ENCODE measurements at places on chromosomes 16 and 17.

GRCh38 chr17:5897275-5897911 lies 172.8 kb upstream of the WSCD1 start:
- no peak for DNase-seq

GRCh38 chr17:77392376-77393273 lies 251.9 kb downstream of the SEC14L1 start:
- no peak for DNase-seq

DNA sequence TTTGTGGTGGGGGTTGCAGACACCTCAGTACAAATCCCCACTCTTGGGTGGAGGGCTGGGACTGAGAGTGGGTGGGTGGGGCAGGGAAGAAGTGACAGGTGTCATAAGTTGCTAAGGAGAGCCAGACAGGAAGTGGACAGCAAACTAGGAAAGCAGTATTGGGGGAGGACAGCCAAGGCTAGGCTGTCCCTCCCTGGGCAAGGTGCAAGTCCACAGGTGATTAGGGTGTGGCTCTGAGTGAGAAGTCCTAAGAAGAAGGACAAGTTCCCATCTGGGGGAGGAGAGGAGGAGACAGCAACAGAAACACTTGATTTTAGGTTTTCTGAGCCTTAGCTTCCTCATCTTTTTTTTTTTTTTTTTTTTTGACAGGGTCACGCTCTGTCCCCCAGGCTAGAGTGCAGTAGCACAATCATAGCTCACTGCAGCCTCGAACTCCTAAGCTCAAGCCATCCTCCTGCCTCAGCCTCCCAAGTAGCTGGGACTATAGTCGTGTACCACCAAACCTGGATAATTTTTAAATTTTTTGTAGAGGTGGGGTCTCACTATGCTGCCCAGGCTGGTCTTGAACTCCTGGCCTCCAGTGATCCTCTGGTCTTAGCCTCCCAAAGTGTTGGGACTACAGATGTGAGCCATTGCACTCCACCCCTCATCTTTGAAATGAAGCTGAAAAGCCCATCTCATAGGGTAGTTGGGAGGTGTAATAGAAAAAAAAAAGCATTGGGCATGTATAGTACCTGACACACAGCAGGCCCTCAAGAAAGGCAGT lies 2.5 kb downstream of the MAPK3 start:
- DNase-seq: no peak

DNA sequence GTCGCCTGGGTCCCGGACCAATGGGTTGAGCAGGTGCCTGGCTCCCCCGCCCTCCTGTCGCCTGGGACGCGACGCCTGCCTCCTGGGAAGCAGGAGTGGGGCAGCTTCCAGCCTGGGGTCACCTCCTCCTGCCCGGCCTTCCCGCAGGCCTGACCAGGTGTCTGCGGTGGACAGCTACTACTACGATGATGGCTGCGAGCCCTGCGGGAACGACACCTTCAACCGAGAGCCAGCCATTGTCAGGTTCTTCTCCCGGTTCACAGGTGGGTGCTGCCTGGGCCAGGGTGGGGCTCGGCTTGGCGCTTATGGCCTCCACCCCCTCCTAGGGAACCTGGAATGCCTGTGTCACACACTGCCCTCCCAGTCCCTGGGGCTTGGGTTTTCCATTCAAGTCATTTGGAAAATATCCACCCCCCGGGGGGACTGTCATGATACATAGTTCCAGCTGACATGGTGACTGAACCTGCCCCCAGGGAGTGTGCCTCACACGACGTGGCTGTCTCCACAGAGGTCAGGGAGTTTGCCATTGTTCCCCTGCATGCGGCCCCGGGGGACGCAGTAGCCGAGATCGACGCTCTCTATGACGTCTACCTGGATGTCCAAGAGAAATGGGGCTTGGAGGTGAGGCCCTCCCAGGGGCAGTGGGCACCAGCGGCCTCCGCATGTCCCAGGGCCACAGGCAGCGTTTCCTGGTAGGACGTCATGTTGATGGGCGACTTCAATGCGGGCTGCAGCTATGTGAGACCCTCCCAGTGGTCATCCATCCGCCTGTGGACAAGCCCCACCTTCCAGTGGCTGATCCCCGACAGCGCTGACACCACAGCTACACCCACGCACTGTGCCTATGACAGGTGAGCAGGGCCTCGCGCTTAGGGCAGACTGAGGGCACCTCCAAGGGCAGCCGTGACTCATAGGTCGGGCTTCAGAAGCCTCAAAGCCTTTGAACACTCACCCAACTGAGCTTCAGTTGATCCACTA lies 2.3 kb downstream of the DNASE1 start:
- DNase-seq: no peak

- DNase-seq: no peak
Measured at GRCh38 chr17:69761767-69762321, 313.2 kb upstream of the KCNJ16 start.

DNA sequence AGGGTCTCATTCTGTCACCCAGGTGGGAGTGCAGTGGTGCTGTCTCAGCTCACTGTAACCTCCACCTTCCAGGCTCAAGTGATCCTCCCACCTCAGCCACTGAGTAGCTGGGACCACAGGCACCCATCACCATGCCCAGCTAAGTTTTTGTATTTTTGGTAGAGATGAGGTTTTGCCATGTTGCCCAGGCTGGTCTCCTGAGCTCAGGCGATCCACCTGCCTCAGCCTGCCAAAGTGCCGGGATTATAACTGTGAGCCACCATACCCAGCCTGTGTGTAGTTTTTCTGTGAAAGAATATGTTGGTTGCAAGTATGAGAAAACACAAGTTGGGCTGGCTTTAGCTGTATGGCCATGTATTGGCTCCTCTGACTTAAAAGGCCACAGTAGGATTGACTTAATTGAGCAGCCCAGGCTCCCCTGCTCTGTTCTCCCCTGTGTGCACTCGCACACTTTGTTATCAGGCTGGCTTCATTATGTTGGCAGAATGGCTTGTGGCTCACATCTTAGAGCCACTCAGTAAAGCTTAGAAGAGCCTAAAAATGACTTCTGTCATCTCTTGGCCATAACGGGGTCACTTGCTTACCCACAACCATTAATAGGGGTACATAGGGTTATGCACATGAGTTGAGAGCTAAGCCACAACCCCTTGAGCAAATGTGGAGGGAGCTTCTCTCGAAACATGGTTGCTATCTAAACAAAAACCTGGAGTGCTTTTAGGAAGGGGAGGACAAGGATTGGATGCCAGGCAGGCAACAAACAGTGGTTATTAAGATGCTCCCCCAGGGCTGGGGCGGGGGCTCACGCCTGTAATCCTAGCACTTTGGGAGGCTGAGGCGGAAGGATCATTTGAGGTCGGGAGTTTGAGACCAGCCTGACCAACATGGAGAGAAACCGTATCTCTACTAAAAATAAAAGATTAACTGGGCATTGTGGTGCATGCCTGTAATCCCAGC lies 6.1 kb downstream of the HAPSTR1 start:
- DNase-seq: no peak

Data from stimulated activated CD8-positive, alpha-beta memory T cell treated with anti-CD3 and anti-CD28 coated beads, Interleukin-7, amount 100 ng/mL, for 1 hour (primary cell).